ENCODE measurements at places on chromosomes 13 and 19. TPM values are rescaled to one million over a fixed set of nuclear protein-coding genes. Genes with fewer than 3 reads are reported as not detected.

- H3K36me3 ChIP-seq = no peaks in the 10 kb centered on the region
- no peak within 1 kb of the TSS for H3K27ac ChIP-seq
- DNase-seq = no peak
- no peaks in the 10 kb centered on the region for H3K4me1 ChIP-seq
Measured at GRCh38 chr19:18086590-18087138, at the start of gene IL12RB1. TSS of gene IL12RB1 (minus strand) at chr19:18086934. CDS start at chr19:18086823, 111 bp downstream.

DNA sequence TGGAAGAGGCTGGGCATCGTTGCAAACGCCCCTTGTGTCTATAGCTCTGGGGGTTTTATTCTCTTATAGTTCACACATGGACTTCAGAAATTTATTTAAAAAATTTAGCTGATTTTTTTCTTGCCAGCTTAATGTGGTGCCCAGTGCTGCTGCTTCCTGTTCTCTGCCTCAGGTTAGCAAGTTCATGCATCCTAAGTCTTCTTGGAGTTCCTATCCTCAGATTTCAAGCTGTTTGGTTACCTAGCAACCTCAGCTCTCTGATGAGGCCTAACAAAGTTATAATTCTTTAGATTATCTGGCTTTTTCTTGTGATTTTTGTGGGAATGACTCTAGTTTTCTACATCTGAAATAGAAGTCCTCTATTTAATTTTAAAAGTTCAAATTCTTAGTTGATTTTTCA lies 250.9 kb downstream of the MAB21L1 start:
- no peaks in the 10 kb centered on the region for H3K36me3 ChIP-seq
- no peak overlapping the region for H3K4me3 ChIP-seq
- no peaks in the 10 kb centered on the region for H3K27me3 ChIP-seq
- no peak for DNase-seq
- no peak overlapping the region for H3K27ac ChIP-seq

DNA sequence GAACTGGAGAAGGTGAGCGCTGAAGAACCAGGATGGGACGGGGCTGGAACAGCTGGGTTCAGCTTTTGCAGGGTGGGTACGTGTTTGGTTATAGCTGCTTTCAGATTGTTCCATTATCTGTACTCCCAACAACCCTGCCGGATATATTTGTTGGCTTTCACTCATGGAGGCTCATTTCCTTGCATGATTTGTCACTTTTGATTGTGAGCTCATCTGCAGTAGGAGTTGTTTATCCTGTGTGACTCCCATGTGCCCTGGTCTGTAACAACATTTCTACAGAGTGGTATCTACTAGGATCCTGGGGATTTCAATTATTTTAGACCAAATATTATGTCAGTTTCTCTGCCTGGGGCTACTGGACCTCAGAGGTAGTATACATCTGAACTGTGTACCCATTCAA lies 5.4 kb downstream of the ARL11 start:
- H3K27ac ChIP-seq = no peak overlapping the region
- H3K27me3 ChIP-seq = no peaks in the 10 kb centered on the region
- no peaks in the 10 kb centered on the region for H3K36me3 ChIP-seq
- H3K4me3 ChIP-seq = no peak overlapping the region

- H3K27ac ChIP-seq = no peak overlapping the region
- H3K27me3 ChIP-seq = no peaks in the 10 kb centered on the region
- H3K4me3 ChIP-seq = no peak overlapping the region
- peaks cover 3% of the 10 kb centered on the region for H3K4me1 ChIP-seq
- DNase-seq = peak; percentile 87
- no peaks in the 10 kb centered on the region for H3K36me3 ChIP-seq
Measured at GRCh38 chr13:113273851-113274590, 23.0 kb upstream of the LAMP1 start.

- no peak for DNase-seq
- H3K27me3 ChIP-seq = no peaks in the 10 kb centered on the region
- peak overlapping the region; percentile 77 for H3K4me3 ChIP-seq
- H3K27ac ChIP-seq = peak overlapping the region; percentile 97
Measured at GRCh38 chr19:16075430-16076153, 703 bp upstream of the TPM4 start.

DNA sequence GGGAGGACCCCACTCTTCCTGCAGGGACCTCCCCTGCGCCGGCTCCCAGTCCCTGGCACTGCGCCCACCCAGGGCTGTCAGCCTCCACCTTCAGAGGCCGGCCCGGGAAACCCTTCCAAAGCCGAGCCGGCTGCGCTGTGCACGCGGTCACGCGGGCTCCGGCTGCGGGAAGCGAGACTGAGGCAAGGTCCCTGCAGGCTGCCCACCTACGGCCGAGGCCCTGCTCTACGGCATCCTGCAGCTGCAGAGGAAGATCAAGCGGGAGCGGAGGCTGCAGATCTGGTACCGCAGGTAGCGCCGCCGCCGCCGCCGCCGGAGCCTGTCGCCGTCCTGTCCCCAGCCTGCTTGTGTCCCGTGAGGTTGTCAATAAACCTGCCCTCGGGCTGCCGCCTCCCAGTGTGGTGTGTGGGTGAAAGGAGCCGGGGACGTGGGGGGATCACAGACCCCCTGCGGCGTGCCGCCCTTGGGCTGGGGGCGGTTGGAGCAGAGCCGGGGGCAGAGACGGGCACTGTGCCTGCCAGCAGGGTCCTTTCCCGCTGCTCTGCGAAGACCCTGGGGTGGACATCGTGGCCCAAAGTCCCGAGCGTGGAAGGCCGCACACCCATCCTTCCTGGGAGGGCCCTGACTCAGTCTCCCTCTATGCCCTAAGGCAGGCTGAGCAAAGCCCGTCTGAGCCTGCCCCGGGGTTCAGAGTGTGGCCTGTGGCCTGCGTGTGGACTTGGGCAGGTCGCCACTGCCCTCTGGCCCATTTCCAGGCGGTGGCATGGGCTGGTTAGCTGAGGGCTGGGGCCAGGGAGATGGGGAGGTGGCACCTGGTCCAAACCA lies 5.9 kb downstream of the GAMT start:
- H3K27me3 ChIP-seq = no peaks in the 10 kb centered on the region
- H3K4me1 ChIP-seq = peaks cover 2% of the 10 kb centered on the region
- no peak for DNase-seq
- H3K27ac ChIP-seq = no peak overlapping the region

- no peaks in the 10 kb centered on the region for H3K36me3 ChIP-seq
- H3K4me3 ChIP-seq = no peak overlapping the region
- DNase-seq = no peak
- peaks cover 18% of the 10 kb centered on the region for H3K27me3 ChIP-seq
- H3K4me1 ChIP-seq = no peaks in the 10 kb centered on the region
Measured at GRCh38 chr19:33286899-33287298, 15.4 kb downstream of the CEBPA start.

GRCh38 chr13:51269039-51269438 lies 46.8 kb downstream of the FAM124A start:
- H3K27ac ChIP-seq = peak overlapping the region; percentile 28
- H3K4me3 ChIP-seq = no peak overlapping the region
- H3K27me3 ChIP-seq = peaks cover 2% of the 10 kb centered on the region
- peaks cover 9% of the 10 kb centered on the region for H3K4me1 ChIP-seq
- no peaks in the 10 kb centered on the region for H3K36me3 ChIP-seq

DNA sequence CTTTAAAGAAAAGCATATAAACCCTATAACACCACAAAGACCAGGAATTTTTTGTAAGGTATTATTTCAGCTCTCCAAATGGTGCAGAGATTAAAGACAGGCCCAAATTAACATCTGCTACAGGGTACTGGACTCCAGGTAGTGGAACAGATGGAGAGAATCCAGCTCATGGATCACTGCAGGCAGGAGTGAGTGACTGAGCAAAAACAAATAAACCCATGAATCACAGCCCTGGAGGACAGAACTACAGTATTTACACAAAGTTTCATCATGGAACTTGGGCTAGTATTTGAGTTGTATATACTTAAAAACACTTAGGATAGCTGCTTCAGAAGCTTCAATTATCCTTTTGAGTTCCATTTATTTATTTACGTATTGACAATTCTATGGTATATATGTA lies 132.8 kb upstream of the SPRY2 start:
- H3K27ac ChIP-seq = no peak overlapping the region
- no peaks in the 10 kb centered on the region for H3K27me3 ChIP-seq
- peak; percentile 18 for DNase-seq
- H3K36me3 ChIP-seq = no peaks in the 10 kb centered on the region

DNA sequence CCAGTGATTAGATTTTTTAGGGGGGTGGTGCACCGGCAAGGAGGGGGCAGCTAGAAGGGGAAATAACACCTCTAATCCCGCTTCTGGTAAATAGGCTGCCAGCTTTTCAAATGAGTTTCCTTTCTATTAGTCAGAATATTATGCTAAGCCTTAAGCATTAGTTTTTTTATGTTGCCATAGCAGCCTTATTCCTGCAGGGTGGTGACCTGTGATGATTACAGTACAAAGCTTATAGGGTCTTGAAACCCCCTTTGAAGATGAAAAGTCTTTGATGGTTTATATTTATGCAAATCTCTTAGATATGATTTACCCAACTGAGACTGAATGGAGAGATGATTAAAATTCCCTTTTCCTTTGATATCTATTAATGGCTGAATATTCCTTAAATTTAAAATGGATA lies 109.8 kb downstream of the ZIC5 start:
- DNase-seq = no peak
- H3K36me3 ChIP-seq = no peaks in the 10 kb centered on the region
- H3K27ac ChIP-seq = no peak overlapping the region
- peaks cover 9% of the 10 kb centered on the region for H3K27me3 ChIP-seq
- H3K4me1 ChIP-seq = no peaks in the 10 kb centered on the region
- H3K4me3 ChIP-seq = no peak overlapping the region

DNA sequence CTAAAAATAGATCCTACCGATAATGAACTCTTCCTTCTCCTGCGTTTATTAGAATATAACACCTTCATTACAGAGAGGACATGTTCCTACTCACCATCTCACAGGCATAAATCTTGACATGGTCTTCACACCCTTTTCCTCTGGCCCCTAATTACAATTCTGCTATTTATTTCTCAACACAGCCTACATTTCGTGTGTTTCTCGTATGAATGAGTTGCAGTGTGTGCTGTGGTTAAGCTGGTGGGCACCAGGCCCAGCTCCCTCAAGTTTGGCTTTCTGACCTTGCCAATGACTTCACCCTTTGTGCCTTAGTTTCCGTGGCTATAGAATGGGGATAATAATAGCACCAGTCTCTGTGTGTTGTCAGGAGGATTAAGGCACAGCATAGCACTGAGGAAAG lies 12.3 kb upstream of the KATNAL1 start:
- H3K27me3 ChIP-seq = no peaks in the 10 kb centered on the region
- no peaks in the 10 kb centered on the region for H3K36me3 ChIP-seq
- DNase-seq = no peak
- H3K27ac ChIP-seq = no peak overlapping the region

GRCh38 chr19:47226426-47227351 lies 4.3 kb downstream of the BBC3 start:
- H3K36me3 ChIP-seq = peaks cover 11% of the 10 kb centered on the region
- peak overlapping the region; percentile 97 for H3K27ac ChIP-seq
- peak; percentile 67 for DNase-seq
- peak overlapping the region; percentile 1 for H3K4me3 ChIP-seq

GRCh38 chr19:31092274-31092673 lies 257.0 kb downstream of the TSHZ3 start:
- no peak overlapping the region for H3K4me3 ChIP-seq
- no peak for DNase-seq
- no peaks in the 10 kb centered on the region for H3K4me1 ChIP-seq
- peaks cover 10% of the 10 kb centered on the region for H3K27me3 ChIP-seq

DNA sequence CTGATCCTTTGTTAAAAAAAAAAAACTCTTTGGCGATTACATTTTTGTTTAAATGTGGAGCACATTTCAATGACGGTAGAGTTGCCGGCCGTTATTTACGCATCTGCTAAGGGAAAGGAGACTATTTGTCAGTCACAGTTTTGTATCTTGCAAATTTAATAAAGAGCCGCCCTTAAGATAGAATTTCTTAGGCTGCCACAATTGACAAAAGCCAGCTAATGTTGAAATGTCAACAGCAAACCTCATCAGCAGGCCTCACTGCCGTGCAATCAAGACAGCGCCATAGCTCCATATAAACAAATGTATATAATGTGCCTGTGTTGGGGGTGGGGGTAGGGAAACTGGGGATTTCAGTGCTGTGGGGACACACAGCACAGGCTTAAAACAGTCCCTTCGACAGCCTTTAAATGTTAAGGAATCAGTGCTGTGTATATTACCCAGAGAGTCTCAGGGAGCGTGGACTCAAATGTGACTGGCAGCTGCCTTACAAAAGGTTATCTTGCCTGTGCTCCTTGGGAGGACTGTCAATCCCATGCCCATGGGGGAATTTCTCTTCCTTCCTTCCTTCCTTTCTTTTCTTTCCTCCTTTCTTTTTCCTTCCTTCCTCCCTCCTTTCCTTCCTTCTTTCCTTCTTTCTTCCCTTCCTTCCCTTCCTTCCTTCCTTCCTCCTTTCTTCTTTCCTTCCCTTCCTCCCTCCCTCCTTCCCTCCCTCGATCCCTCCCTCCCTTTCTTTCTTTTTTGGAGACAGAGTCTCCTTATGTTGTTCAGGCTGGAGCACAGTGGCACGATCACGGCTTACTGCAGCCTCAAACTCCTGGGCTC lies 108.0 kb downstream of the URI1 start:
- H3K27ac ChIP-seq = no peak overlapping the region
- H3K4me1 ChIP-seq = no peaks in the 10 kb centered on the region
- no peaks in the 10 kb centered on the region for H3K27me3 ChIP-seq
- no peak for DNase-seq
- no peak overlapping the region for H3K4me3 ChIP-seq

DNA sequence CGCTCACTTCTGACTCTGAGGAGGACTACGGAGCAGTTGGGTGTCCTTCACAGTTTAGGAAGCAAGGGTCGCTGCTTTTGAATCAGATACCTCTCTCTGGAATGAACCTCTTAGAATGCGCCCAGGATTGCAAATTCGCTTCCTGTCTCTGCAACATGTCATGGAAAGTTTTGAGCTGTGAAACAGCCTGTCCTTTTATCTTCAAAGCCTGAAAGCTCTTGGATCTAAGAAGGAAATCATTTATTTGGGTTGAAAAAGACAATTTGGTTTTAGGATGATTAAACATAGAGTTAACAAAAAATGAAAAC lies 134.1 kb downstream of the KATNAL1 start:
- no peak overlapping the region for H3K4me3 ChIP-seq
- H3K36me3 ChIP-seq = no peaks in the 10 kb centered on the region
- H3K27ac ChIP-seq = no peak overlapping the region
- no peaks in the 10 kb centered on the region for H3K27me3 ChIP-seq
- no peak for DNase-seq

DNA sequence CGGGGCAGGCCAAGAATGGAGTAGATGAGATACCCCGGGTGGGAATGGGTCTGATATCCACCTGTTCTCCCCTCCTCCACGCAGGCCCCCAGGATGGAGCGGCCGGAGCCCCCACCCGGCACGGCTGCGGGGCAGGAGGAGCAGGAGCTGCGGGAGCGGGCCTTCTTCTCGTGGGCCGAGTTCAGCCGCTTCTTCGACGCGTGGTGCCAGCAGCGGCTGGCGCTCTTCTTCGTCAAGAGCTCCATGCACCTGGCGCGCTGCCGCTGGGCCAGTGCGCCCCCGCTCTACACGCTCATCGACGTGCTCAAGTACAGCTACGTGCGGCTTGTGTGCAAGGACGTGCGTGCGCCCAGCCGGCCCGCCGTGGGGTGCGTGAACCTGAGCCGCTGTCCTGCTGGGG lies 1.2 kb downstream of the ZSWIM9 start:
- DNase-seq = no peak
- H3K4me1 ChIP-seq = peaks cover 2% of the 10 kb centered on the region
- peaks cover 14% of the 10 kb centered on the region for H3K36me3 ChIP-seq
- H3K27ac ChIP-seq = no peak overlapping the region
- H3K4me3 ChIP-seq = no peak overlapping the region
- H3K27me3 ChIP-seq = no peaks in the 10 kb centered on the region

Gene ZNF575
- total RNA-seq = not detected

Gene FGF14
- under 0.01 TPM for total RNA-seq

Gene ATP8B3
- 1.6 TPM for total RNA-seq

Gene PODNL1
- under 0.01 TPM for total RNA-seq

Gene MEGF8
- total RNA-seq = 2.5 TPM

Measured in IMR-90 (cell line).